ENCODE measurements at places on chromosomes 12 and 14.
A peak's percentile ranks its signal among the peaks of the same experiment; 100 is the strongest.

DNA sequence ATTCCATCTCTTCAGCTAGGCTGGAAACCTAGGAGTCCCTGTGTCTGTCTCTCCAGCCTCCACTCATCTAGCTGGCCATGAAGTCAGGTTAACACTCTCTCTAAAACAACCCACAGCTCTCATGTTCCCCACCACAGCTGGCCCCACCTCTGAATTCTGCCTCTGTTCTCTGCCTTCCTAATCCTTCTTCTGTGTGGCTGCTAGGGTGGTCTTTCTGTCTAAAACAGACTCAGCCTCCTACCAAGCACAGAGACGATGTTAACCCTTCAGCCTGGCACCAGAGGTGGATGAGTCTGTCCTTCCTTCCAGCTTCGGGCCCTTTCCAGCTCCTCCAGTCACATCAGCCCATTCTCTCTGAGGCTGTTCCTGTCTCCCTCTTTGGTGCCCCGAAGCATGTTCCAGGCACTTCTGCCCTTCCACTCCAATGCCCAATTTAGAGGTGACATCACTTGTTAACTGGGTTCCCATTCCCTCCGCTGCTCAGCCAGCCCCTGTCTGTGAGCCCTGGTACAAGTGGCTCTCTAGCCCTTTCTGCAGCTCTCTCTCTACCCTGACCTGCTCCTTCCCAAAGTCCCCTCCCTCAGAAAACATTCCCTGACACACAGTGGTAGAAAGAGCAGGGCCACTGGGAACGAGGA, 9.1 kb downstream of the FIGNL2 start:
- DNase-seq, result peak; percentile 63

GRCh38 chr12:3130057-3130830, 53.1 kb downstream of the TSPAN9 start:
- DNase-seq, result peak; percentile 39

- no peak for DNase-seq
Observed at GRCh38 chr14:61344437-61345150, 23.2 kb downstream of the PRKCH start.

DNA sequence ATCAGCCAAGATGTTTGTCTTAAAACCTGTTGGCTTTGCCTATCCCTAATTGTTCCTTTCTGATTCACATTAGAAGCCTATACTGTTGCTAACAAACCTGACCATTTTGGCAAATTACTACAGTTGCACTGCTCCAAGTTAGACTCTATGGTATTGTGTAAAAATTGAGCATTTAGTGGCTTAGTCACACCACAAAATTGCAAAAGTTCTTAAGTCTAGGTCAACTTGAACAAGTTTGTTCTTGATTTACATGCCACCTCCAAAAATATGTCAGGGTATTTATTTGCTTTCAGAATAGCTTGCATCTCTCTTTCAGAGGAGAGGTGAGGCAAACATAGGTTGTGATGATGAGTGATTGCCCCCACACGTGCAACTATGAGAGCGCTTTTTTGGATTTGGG, 27.0 kb upstream of the PTHLH start:
- DNase-seq, result peak; percentile 44

DNA sequence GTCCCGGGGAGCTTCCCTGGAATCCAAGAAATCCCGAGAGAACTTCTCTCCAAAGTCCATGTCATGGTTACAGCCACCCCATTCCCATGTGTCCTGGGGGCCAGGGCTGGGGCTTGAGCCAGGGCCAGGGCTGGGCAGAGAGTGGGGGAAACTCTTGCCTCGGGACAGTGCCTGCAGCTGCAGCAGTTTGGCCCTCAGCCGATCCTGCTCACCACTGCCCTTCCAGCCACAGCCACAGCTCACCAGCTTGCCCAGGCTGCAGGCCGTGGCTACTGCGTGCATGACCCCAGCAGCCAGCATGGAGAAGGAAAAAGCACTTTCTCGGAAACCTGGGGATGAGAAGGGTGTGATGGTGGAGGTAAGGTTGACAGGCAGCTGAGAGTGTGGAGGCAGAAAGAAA, 3.5 kb downstream of the WNT10B start:
- no peak for DNase-seq

GRCh38 chr12:1419849-1420371, 174.5 kb downstream of the FBXL14 start:
- DNase-seq, result no peak

GRCh38 chr14:75476274-75476995, 45.8 kb upstream of the BATF start:
- peak; percentile 45 for DNase-seq
